ENCODE measurements at places on chromosomes 5 and 9. TPM values are rescaled to one million over a fixed set of nuclear protein-coding genes. Genes with fewer than 3 reads are reported as not detected.

The ZFP2 gene
- total RNA-seq = 0.27 TPM

DNA sequence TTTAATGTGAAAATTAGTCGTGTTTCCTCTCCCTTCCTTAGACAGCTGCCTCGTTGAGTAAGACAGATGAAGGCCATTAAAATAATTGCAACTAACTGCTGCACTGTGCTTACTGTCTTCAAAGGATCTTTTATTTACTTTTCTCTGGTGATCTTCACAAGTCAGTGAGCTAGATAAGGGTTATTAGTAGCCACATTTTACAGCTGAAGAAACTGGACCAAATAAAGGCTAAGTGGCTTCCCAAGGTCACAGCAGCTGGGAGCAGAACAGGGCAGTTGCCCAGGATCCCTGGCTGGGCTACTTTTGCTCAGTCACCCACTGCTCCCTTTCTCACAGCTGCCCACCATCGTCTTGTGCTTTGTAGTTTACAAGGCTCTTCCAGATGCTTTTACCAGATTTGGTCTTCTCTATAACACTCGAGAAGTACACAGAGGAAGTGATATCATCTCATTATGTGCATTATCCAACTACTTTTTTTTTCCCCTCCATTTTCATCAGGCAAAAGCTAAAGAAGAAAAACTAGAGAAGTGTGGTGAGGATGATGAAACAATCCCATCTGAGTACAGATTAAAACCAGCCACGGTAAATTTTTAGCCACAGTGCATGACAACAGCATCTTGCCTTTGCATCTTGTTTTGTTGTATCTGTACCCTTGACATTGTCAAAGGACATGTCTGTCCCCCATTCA, 61.8 kb downstream of the ERAP1 start:
- DNase-seq = no peak

DNA sequence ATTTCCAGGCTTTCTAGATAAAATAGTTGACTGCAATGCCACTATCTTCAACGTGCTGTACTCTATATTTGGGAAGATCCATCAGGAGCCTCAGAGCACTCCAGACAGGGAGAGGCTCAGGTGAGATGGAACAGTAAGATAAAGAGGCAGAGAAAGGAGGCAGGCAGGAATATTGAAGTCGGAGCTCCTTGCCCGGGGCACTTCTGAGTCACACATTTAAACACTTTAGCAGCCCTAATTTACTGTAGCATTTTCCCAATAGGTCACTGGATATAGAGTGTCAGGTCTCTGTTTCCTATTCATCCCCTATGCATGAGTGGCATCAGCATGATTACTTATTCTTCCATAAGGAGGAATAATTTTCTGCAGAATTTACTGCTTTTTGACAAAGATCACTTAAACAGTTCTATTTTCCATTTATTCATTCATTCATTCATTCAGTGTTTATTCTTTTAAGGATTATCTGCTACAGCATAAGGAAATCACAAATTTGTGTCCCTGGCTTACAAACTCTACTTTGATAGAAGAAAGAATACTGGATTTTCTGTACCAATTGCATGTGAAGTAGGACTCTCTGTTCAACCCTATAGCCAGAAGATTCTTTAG, 170.7 kb downstream of the MAPKAP1 start:
- no peak for DNase-seq

GRCh38 chr5:59838989-59839388, 54.5 kb downstream of the PDE4D start:
- no peak for DNase-seq
